Mammary epithelial cell (primary cell): ENCODE measurements at places on chromosomes 2 and 18. TPM values are rescaled to one million over a fixed set of nuclear protein-coding genes. Genes with fewer than 3 reads are reported as not detected.

The BOLL gene
- polyA plus RNA-seq = not detected

GRCh38 chr2:197167608-197168314 lies 142.8 kb downstream of the ANKRD44 start:
- no peak for DNase-seq

The FAM237A gene
- not detected for polyA plus RNA-seq

DNA sequence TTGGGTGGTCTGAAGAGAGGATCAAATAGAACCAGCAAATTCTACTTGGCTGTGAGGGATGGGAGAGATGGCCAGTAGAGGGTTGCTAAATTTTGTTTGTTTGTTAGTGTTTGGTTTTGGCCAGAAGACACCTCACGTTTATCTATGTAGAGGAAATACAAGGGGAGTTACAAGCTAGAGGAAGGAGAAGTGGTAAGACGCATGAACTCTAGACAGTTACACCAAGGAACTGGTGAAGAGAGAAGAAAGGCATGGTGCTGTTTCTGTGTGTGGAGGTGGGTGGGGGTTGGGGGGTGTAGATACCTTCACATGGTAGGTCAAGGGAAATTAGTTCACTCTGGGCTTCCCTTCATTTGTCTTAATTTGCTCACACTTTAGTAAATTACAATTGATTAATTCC lies 25.6 kb downstream of the RASGRP3 start:
- no peak for DNase-seq

The STARD6 gene
- 0.14 TPM for polyA plus RNA-seq

DNA sequence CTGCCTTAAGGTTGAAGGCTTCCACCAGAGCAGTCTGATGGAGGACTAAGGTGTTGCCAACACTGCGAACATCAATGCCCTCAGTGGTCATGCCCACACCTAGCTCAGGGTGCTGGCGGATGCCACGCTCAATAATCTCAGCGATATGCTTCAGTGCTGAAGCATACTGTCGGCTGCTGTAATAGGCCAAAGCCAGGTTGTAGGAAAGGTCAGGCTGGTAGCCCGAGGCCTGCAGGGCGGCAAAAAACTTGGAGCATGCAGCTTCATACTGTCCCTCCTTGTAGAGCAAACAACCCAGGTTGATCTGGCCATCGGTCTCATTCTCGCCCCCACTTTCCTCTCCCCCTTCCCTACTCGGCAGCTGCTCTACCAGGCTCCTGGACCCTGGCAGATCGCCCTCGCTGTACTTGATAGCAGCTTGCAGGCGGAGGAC lies 159.4 kb downstream of the AGPS start:
- no peak for DNase-seq

GRCh38 chr18:74856928-74857327 lies 259.3 kb downstream of the ZNF407 start:
- no peak for DNase-seq

The SNX17 gene
- polyA plus RNA-seq = 96.5 TPM

The PLEK gene
- polyA plus RNA-seq = 0.07 TPM

The SRSF7 gene
- polyA plus RNA-seq = 225 TPM

The ROCK1 gene
- 9.9 TPM for polyA plus RNA-seq

The RFTN2 gene
- not detected for polyA plus RNA-seq

The RAB12 gene
- 10.3 TPM for polyA plus RNA-seq

GRCh38 chr2:240436683-240437550 lies 1.5 kb downstream of the GPC1 start:
- DNase-seq = no peak

- peak; percentile 8 for DNase-seq
Observed at GRCh38 chr2:221060376-221060775, 511.7 kb downstream of the EPHA4 start.

The TSPYL6 gene
- not detected for polyA plus RNA-seq

GRCh38 chr18:26215247-26215970 lies 10.8 kb upstream of the TAF4B start:
- DNase-seq = no peak

- peak; percentile 75 for DNase-seq
Observed at GRCh38 chr2:50556934-50557575, 474.9 kb downstream of the NRXN1 start.

The TNS1 gene
- 0.46 TPM for polyA plus RNA-seq

GRCh38 chr2:8671176-8671575 lies 10.7 kb upstream of the ID2 start:
- no peak for DNase-seq

The GRB14 gene
- polyA plus RNA-seq = 3.8 TPM

DNA sequence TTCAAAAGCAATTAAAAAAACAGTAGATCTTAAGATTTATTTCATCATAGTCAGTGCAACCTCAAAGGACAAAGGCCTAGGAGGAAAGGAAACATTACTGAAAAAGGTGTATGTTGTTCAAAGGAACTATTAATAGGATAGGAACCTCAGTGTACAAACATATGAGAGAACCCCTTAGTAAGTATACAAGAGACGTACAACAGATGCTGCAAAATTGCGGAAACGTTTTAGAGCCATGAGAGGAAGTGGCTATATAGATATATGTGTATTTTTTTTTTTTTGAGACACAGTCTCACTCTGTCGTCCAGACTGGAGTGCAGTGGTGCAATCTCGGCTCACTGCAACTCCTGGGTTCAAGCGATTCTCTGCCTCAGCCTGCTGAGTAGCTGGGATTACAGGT lies 22.2 kb downstream of the PIK3C3 start:
- DNase-seq = no peak

The KRCC1 gene
- polyA plus RNA-seq = 11.5 TPM

The LCT gene
- polyA plus RNA-seq = 0.01 TPM

- DNase-seq = no peak
Observed at GRCh38 chr2:134999521-134999920, 47.7 kb downstream of the MAP3K19 start.

DNA sequence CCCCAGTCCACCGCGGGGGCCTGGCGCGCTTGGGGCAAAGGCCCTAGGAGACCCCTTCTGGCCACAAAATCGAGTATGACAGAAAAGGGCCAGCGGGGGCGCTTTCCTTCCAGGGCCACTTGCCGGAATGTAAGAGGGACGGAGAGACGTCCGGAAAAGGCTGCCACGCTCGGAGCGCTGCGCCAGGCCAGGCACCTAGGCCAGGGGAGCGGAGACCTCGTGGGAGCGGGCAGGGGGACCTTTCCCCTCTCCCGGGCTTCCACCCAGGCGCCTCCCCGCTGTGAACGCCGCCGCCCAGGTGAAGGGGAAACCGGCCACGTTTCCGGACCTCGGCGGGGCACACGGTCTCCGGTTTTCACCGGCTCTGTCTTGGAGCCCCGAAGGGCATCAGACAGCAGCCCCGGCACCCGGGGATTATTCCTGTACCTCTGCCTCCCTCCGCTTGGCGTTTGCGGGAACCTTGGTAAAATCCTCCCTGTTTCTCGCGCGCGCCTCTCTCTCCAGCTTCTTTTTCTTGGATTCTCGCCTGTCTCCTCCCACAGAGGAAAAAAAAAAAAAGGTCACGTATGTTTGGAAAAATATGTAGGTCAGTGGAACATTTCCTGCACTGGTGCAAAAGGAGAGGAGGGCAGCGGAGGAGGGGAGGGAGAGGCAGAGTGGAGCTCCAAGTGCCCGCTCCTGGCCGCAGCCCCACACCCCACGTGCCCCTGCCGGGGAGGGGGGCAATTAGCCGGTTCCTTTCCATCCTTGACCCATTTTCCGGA lies 1.2 kb upstream of the NPAS2 start:
- peak; percentile 76 for DNase-seq

DNA sequence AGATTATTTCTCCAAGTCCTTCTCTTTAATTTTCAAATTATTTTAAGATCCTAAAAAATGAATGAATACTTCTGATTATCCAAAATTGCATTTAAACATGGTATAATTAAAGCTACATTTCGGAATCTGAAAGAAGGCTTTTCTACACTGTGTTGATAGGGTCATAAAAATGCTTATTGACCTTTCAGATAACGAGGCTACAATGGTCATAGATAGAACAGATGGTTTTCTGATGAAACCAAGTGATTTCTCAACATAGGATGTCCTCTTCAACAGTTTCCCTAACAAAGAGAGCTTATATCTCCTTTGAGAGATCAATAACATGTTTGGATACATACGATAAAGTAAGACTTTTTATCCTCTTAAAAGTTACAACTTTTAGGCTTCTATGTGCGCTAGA lies 201.1 kb downstream of the PTH2R start:
- no peak for DNase-seq

GRCh38 chr2:218145124-218145523 lies 19.3 kb downstream of the CXCR2 start:
- DNase-seq = no peak

The GREB1 gene
- polyA plus RNA-seq = 0.28 TPM

DNA sequence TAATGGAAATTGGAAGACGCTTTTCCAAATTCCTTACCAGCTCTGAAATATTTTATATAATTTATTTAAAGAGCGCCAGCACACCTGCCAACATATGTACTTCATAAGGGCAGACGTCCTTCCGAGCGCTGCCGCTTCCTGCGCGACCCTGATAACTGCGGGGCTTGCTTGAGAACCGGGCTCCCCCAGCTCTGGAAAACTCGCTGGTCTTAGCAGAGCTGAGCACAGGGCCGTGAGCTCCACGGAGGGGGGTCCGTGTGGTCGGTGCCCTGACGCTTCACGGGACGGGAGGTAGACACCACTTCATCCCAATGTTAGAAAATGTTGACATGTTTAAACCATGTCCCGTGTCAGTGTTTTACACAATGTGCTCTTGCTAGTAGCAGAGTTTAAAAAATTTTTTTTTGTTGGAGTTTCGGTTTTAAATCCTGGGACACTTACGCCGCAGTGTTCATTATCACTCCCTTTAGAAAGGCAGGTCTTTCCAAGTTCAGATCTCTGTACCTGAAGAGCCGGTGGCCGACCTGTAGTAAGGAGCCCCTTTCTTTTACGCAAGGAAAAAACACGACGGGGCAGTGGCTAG lies 1.6 kb downstream of the NFATC1 start:
- no peak for DNase-seq

DNA sequence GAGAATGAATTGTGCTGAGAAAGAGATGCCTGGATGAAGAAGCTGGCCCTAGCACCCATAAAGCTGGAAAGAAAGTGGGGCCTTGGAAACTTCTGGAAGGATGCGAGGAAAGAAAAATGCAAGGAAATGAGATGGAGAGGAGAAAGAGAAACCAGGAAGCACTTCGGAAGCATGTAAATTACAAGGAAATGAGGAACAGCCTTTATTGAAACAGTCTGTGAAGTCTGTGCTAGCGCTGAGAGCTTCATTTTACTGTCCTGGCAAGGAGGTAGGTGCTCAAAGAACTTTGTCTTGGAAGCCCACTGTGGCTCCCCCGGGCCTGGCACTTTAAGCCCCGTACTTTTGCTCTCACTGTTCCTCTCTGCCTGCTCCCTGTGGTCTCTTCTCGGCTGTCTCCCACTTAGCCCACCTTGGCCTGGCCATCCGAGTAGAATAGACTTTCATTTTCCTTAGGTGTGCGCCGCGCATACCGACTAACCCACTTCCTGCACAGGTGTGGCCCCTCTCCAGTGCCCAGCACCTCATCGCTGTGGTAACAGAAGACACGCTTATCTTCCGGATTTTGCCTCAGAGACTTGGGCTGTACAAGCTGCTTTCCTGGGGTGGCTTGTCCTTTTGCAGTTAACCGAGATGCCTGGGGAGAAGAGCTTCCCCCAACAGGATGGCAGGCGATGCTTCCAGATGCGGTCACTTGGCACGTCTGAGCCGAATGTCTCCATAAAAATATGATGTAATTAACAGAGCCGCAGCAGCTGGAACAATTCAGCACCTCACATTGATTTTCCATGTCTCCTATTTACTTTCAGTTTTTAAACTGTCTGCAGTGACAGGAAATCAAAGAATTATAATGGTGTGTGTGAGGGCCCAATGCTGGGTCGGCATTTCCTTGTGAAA lies 199.6 kb downstream of the HRH4 start:
- DNase-seq = peak; percentile 36

DNA sequence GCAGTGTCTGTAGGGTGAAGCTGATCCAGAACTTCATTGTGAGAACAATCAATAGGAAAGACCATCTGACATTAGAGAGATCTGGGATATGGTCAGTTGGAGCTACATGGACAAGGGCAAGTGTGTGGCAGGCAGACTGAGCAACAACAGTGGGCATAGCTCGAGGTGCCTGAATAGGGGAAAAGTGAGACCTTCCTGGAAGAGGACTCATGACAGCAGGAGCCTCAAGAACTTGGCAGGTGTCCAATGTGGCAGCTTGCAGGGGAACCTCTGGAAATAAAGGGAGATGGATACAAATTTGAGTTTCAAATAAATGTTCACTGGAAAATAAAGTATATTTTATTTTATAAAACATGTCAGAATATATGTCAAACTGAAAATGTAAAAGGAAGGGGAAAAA lies 117.9 kb downstream of the TANC1 start:
- no peak for DNase-seq

The STK16 gene
- polyA plus RNA-seq = 53.1 TPM

DNA sequence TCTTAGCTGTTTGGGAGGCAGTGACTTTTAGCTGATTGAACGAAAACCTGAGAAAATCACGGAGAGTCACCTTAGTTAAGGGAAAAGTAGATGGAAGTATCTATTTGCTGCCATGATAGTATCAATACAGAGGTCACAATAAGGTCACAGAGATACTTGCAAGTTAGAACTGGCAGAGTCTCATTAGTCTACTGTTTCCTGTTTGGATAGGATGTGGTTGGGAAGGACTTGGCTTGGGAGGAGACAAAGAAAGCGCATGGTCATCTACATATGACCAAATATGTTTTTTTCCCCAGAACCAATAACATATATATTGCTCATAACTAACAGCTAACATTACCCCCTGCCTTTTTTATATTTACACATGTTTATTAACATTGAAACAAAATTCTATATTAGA lies 78.4 kb upstream of the AQP4 start:
- peak; percentile 38 for DNase-seq

The CHRNG gene
- polyA plus RNA-seq = not detected

The HOXD8 gene
- polyA plus RNA-seq = not detected

DNA sequence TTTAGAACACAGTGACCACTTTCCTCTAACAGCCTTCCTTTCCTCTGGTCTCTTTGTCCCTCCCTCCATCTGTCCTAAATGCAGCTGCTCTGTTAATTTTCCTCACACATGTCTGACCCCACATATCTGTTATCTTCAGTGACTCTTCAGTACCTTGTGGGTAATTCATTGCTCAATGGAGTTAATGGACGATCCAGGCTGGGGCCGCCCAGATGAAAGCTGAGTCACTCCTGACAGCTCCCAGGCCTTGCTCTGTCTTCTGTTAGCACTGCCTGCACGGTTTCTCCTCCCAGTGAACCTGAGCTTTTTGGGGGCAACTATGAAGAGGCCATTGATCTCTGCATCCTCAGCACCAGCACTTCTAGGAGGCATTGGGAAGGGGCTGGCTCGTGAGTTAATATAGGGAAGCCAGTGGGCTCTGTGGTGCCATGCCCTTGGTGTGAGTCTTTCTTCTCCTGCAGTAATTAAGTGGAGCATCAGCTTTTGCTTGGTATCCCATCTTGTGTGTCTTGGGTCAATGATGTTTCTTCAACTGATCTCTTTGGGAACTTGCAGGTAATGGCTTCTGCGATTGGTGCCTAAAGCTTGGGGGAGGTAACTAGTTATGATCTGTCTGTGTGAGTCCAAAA lies 67.3 kb downstream of the SNORC start:
- peak; percentile 69 for DNase-seq

The TNFAIP6 gene
- polyA plus RNA-seq = 0.09 TPM

The LOXL3 gene
- polyA plus RNA-seq = 2.2 TPM

The ASB18 gene
- polyA plus RNA-seq = not detected

DNA sequence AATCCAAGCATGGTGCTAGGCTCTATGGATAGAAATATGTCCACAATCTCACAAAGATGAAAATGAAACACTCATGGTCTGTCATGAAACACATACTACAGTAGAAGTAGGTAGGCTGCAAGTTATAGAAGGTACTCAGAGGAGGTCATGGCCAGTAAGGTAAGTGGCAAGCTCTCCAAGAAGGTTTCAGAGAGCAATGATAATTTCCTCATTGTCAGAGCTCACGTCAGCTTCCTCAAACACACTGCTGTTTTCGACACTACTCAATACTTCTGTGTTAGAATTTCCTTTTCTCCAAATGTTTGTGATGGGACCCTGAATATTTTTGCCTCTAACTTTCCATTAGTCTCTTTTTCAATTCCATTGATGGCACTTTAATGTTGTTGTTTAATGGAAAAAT lies 25.5 kb downstream of the CCDC141 start:
- DNase-seq = no peak
